ENCODE measurements at places on chromosomes 5 and 9.

DNA sequence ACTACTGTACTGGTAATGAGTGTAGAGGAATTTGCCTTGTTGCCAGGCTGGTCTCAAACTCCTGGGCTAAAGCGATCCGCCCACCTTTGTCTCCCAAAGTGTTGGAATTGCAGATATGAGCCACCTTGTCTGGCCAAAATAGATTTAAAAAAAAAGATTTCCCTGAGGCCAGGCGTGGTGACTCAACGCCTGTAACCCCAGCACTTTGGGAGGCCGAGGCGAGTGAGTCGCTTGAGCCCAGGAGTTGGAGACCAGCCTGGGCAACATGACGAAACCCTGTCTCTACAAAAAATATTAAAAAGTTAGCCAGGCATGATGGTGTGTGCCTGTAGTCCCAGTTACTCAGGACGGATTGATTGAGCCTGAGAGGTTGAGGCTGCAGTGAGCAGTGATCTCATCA is 62.5 kb downstream of the IPO11 start:
- peak; percentile 84 for ATAC-seq

GRCh38 chr5:102290004-102290403 is 6.1 kb downstream of the SLCO4C1 start:
- no peak for ATAC-seq

- no peak for ATAC-seq
These were observed 817.1 kb downstream of the TLR4 start for GRCh38 chr9:118521261-118521660.

GRCh38 chr5:160903076-160903475 is 51.1 kb upstream of the ATP10B start:
- no peak for ATAC-seq

DNA sequence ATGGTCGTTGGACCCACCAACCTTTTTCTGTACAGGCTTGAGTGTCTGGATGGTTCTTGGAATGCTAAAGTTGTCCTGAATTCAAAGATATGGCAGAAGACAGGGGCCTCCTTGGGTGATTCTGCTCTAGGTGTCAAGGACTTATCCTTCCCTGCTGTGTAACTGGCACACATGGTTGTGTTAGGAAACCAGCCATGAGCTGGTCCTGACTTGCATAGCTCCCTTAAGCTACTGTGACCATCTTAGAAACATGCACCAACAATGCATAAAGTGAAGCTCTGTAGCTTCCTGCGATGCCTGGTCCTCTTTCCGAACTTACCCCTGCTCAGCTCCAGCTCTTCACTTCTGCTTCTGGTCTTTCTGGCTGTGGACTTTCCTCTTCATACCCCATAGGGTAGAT is 224.6 kb downstream of the TLE4 start:
- no peak for ATAC-seq

- ATAC-seq: no peak
These were observed 18.4 kb downstream of the OGN start for GRCh38 chr9:92385953-92386352.

Data from motor neuron (in vitro differentiated cells).